ENCODE measurements at places on chromosomes 4 and X.
A peak's percentile ranks its signal among the peaks of the same experiment; 100 is the strongest.

DNA sequence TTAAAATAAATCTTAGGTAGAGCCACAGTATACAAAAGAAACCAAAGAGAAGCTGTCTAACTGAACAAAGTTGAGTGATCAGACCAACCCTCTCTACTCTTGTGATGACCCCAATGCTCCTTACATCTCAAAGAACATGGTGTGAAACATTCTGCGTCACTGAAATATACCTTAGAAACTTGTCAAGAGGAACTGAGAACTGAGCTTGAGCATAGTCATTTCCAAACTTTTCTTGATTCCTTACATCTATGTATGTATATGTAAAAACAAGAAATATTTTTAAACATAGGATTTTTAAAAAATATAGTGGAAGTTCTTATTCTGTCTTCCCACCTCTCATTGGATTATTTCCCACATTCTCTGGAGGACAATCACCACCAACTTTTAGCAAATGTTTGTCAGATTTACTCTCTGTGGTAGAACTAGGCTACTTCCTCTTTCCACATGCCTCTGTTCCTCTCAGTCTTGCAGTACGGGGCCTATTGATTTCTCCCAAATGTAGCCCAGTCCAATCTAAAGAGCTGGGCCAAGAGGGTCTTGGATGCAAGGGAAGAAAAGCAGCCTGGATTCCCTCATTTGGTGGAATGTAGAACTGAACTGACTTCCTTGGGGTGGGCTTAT lies 98.2 kb upstream of the HHIP start:
- DNase-seq = no peak

DNA sequence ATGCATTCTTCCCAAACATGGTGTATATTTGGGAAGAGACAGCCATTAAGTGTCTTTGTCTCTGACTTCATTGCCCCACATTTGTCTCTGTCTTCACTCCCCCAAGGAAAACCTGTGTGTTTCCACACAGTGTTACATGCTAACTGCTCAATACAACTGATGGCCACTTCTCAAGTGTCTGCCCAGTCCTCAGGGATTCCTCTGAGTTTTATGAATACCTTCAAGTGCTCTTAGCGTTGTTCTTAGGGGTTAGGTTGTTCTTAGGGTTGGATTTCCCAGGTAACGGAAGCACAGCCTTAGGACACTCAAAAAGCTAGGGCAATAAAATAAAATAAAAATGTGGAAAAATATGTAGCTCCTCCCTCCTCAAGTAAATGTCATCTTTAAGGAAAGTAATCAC lies 64.7 kb upstream of the PLAC8 start:
- DNase-seq = no peak

DNA sequence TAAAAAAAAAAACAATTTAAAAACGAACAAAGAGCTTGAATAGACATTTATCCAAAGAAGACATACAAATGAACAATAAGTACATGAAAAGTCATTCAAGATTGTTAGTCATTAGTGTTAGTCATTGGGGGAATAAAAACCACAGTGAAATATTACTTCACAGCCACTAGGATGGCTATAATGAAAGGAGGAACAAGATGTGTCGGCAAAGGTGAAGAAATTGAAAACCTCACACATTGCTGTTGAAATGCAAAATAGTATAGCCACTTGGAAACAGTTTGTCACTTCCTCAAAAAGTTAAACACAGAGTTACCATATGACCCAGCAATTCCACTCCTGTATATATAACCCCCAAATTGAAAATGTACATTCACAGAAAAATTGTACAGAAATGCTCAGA lies 45.2 kb upstream of the SLC39A8 start:
- peak; percentile 17 for DNase-seq

- DNase-seq = peak; percentile 63
Observed at GRCh38 chrX:125654501-125654900, 334.8 kb downstream of the TEX13C start.

DNA sequence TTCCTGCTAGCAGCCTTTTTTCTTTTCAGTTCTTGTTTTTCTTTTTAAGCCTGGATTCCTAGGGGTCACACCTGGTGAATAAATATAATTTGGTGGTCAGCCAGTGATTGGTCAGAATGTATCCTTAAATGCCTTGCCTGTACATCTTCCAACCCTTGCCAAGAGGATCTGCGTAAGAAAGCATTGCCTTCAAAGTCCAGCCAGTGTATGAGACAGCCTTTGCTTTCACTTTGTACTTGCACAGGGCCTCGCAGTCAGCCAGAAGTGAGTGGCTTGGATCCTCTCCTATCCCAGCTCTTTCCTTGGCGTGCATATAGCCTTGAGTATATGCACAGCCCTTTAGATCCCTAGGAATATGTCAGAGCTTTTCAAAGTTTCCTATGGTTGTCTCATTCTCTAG lies 22.2 kb downstream of the KANTR start:
- peak; percentile 55 for DNase-seq

- no peak for DNase-seq
Observed at GRCh38 chr4:42672359-42673081, 15.6 kb upstream of the ATP8A1 start.

GRCh38 chr4:119897260-119897659 lies 169.4 kb downstream of the MAD2L1 start:
- DNase-seq = no peak

DNA sequence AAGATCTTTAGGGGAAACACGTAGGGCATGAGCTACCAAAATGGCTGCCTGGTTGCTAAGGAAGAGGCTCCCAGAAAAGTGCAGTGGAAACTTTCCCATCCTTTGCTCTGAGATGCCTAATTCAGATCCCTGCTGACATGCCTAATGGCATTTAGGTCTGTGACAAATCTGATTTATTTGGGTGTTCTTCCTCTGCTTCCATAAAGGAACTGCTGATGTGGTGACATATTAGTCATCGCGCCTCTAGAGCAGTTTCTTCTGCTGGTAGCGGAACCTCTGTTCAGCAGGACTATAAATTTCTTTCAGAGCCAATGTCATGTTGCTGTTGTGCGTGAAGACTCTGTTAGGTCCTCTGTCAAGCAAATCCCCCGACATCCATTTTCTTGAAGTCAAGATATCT lies 310.0 kb downstream of the PDHA2 start:
- DNase-seq = peak; percentile 5

DNA sequence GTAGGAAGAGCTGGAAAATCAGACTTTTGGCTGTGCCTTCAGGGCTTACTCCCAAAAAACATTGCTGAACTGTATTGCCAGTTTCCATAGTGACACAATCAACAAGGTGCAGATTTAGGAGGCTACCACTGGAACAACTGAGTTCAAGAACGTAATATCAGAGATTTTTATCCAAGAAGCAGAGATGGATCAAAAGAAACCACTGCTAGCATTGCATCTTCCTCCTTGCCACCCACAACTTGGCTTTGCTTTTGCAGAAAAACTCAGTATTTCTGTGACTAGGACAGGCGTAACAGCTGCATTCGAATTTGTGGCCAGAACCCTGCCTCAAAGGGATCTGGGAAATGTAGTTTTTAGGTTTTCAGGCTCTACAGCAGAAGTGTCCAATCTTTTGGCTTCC lies 27.8 kb upstream of the WDFY3 start:
- DNase-seq = no peak

GRCh38 chr4:33493231-33493630 lies 2751.1 kb downstream of the ARAP2 start:
- DNase-seq = no peak

GRCh38 chr4:4842476-4843441 lies 16.7 kb upstream of the MSX1 start:
- DNase-seq = no peak

DNA sequence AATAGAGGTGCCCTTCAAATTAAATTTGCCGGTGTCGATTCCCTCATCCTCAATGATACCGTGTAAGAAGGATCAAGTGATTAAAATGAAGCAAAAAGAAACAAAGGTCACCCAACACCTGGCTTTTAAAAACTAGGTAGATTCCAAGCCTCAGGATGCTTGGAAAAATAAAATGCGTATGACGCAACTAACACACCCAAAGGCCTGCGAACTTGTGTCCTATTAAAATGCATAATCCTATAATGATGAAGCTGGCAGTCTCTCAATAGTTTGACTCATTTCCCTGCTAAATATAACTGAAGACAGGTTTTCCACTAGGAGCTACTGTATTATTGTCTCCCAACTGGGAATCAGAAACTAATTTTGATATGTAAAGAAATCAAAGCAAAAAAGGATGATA lies 263.2 kb downstream of the DHX15 start:
- DNase-seq = peak; percentile 73

DNA sequence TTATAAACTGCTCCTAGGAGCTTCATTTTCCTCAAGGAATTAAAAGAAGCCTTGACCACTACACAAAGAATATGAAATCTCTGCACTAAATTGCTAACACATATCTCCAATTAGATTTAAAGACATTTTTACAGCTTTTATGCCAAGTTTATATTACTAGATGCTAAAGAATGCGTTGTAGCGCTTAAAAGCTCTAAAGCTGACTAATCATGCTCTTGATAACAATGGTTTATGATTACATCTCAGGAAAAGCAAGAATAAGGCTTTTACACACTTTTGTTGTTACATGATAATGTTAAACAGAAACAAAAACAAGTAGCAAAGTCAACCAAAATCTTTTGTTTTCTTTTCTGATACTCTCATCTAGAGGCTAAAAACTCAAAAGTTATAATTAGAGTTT lies 44.7 kb downstream of the SLC10A7 start:
- peak; percentile 9 for DNase-seq

DNA sequence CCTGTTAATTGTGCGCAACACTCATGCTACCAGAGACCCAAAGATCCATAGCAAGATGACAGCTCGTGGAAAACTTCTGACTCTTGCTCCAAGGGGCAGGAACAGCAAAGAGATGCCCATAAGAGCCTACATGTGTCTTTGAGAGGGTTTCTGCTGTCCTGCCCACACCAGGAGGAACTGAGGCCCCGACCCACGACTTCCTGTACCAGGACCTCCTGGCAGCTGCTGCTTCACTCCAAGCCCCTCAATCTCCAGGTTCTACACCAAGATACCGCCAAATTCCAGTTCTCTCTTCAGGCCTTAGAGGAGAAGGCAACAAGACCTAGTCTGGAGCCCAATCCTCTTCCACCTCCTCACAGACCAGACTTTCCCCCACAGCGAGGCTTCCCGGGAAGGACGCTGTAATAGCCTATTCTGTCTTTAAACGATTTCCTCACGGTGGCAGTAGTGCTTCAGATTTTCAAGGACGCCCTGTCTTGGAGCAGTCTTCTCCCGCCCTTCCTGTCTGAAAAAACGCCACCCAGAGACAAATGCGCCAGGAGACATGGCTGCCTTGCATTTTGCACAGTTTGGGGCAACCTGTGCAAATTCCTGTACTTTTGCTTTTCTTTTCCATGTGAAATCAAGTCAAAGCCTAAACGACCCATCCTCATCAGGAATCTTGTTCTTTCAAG lies 230.2 kb upstream of the STK26 start:
- DNase-seq = no peak

- peak; percentile 58 for DNase-seq
Observed at GRCh38 chr4:16583764-16584163, 314.7 kb downstream of the LDB2 start.

DNA sequence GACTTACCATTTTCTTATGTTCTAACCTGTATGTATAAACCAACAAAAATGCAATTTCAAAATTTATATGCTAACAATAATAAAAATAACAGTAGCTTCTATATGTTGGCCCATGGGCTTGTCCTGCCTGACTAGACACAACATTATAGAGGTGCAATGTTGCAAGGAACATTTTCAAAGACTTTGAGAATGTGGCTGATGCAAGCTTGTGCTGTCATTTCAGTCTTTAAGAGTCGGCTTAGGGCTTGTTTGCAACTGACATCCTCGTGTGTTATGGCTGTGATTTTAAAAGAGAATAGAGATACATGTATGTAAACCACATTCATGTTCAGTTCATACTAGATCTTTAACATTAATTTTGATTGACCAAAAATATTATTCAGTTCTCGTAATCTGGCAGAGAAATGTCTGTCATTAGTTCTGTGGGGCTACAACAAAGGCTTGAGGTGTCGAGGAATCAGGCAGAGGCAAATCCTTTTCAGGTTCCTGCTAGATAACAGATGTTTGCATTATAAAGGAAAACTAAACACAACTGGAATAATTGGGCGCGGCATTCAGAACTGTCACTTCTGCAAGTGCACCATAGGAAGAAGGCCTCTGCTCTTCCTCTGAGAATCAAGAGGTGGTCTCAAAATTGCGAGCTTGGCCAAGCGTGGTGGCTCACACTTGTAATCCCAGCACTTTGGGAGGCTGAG lies 13.1 kb downstream of the TMSB4X start:
- DNase-seq = peak; percentile 33

- DNase-seq = peak; percentile 36
Observed at GRCh38 chrX:120839491-120839890, 36.2 kb downstream of the CT47B1 start.

- DNase-seq = no peak
Observed at GRCh38 chr4:2866891-2867290, 23.2 kb downstream of the ADD1 start.

- peak; percentile 77 for DNase-seq
Observed at GRCh38 chr4:142408003-142408441, 438.1 kb downstream of the INPP4B start.

GRCh38 chr4:152112190-152112589 lies 351.4 kb upstream of the GATB start:
- no peak for DNase-seq

GRCh38 chr4:1208266-1208961 lies 36.0 kb upstream of the SPON2 start:
- DNase-seq = no peak

DNA sequence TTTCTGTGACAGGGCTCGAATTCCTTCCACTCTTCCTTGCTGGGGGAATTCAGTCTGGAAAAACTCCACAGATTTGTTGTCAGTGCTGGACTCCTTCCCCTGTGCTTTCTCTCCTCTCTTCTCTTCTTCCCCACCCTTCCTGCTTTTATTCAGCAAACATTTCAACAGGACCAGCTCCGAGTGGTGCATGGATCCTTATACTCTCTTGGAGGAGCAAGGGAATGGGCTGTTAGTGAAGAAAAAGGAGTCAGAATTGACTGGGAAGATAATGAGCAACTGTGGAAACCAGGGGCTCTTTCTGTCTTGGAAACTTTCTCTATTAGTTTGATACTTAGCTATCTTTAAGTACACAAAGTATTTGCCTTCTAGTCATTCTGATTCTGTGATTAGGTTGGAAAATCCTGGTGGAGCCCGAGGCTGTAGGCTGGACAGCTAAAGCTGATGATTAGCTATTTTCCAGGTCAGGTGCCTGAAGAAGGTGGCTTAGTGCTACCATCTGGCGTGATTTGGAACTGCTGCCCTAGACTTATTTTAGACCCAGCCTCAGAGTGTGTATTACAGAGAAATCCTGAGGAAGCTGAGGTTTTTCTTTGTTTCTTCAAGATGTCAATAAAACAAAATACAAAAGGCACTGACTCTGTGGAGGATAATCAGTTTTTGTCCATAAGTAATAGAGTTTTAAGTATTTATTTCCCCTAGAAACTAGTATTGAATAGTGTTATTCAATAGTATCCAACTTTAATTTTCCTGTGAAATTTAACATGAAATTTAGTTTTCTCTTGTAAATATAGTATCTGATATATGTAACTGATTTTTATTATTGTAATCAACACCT lies 38.4 kb downstream of the NAP1L5 start:
- peak; percentile 65 for DNase-seq

GRCh38 chr4:23934915-23935314 lies 45.1 kb upstream of the PPARGC1A start:
- DNase-seq = peak; percentile 87
